ENCODE measurements at places on chromosomes 7 and 10.

- DNase-seq: no peak
These were observed 126.6 kb upstream of the GNAI1 start for GRCh38 chr7:80008039-80008438.

GRCh38 chr10:79399223-79399831 is 46.1 kb downstream of the ZCCHC24 start:
- DNase-seq: no peak

DNA sequence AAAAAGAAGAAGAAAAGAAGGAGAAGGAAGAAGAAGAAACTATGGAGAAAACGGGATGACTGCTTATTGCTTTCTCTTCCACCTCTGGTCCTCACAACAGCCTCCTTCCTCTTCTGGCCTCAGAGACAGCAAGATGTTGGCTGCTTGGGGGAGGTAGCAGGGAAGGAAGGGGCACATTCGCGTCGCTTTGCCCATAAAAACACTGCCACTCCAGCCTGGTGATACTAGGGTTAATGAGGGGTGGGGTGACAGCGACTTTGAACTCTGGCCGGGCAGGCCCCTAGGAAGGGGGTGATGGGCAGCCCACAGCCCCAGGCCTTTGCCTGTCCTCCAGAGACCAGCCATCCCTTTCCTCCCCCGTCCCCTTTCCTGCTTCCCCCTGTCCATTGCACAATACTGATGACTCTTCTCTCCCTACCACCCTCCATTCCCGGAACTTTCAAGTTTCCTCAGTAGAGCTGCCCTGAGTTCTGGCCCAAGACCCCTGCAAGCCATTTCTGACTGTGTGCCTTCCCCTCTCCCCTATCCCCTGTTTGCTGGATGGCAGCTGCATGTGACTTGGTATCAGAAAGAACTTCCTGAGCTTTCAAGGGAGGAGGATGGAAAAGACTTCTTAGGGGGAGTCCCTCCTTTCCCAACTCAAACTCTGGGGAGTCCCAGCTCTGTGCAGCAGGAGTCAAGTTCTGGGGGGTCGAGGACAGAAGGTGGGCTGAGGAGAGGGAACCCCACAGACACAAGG is 2.2 kb upstream of the CUEDC2 start:
- DNase-seq: no peak

DNA sequence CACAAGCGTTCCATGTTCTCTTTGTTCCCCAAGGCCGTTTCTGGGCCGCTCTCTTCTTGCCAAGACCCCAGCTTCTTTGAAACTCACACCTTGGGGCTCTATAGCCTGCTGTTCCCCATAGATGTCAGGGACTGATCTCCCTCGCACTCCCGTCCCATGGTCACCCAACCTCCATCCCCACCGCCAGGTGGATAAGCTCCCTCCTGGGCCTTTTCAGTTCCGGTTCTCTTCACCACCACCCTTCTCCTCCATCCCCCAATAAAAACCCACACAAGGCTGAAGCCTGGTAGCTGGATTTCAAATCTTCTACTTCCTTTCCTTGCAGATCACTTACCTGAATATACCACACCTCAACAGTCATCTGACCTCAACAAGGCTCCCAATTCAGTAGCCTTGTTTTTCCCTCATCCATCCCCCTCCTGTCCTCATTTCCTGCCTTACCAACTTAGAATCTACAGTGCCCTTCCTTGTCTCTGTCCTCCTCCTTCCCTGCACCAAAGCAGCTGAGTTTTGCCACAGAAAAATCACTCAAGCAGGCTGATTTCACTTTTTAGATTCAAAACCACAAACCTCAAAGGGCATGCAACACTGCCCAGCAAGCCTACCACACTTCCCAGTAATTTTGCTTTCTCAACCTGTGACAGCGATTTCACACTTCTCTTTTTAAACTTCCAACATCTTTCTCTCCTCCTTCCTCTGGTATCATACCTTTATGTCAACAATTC is 7.7 kb downstream of the SLC37A3 start:
- DNase-seq: no peak

DNA sequence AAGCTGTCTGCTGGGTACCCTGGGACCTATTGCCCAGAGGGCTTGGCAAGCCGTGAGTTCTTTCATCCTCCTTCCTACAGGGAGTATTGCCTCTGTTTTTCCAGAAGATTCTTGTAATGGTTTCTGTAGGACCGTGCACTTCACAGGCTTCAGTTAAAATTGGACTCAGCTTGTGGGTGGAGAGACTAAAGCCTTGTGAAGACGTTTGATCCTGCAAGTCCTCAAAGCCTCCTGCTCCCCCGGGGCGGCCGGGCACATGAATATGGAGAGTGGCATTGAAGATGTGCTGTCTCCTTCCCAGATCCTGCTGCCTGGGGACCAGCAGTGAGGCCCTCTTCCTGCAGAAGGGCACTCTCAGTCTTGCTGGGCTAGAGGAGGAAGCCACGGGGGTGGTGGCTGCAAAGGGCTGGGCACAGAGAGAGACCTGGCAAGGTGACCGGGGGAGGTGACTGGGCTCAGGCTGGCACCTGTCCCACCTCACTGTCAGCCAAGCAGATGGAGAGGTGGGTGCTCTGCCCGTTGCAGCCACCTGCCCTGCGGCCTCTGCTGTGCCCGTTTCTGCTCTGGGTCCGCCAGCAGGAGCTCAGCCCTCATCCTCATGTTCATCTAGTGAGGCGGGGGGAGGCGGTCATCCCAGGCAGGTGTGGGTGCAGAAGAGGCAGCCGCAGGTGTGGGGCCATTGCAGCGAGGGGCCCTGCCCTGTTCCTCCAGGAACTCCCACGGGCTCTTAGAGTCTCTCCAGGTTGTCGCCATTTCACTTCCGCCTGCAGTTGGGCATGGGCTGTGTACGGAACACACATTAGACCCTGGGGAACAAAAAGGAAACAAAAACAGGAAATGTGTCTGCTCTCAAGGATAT is 55.7 kb downstream of the TMEM209 start:
- no peak for DNase-seq

- no peak for DNase-seq
These were observed 175.6 kb downstream of the HDAC9 start for GRCh38 chr7:18671176-18671575.

DNA sequence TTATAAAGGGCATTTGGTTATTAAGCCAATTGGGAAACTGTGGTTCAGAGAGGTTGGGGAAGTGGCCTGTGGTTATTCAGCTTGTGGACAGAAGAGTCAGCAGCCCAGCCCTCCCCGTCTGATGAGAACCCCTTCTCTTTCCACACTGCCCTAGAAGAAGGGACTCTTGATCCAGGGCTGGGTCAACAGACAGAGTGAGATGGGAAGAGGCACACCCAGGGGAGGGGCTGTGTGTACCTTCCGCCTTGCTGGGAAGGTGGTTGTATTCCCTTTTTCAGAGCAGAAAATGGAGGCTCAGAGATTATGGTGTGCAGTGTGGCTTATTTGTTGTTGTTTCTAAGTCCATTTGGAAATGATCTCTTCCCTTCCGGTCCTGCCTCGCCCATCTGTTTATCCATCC is 103.4 kb downstream of the GRK5 start:
- DNase-seq: no peak

Measured in CD4-positive, alpha-beta T cell (primary cell).